ENCODE measurements at places on chromosomes 16 and 17. TPM values are rescaled to one million over a fixed set of nuclear protein-coding genes. Genes with fewer than 3 reads are reported as not detected.

Gene PPM1E
- not detected for polyA plus RNA-seq

- peak; percentile 42 for DNase-seq
These were observed 24.4 kb downstream of the NAA60 start for GRCh38 chr16:3467921-3468320.

DNA sequence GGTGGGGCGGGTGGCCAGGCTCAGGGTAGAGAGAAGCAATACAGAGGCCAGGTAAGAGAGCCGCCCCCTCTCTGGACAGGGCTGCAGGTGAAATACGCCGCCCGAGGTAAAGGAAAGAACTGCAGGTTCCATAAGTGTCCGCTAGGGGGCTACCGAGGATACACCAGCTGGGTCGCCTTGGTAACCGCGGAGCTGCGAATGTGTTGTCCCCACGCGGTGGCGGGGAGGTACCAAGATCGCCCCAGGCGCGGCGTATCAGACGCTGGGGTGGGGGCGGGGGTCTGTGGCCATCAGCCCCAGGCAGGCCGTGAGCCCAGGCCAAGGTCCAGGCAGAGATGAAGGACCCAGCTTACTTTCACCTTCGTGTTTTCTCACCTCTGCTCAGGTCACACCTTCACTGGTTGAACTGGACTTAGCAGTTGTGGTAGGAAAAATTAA lies 18.4 kb upstream of the ZFP90 start:
- DNase-seq, result peak; percentile 91

GRCh38 chr16:85104821-85105391 lies 7.4 kb downstream of the CIBAR2 start:
- DNase-seq, result peak; percentile 52

DNA sequence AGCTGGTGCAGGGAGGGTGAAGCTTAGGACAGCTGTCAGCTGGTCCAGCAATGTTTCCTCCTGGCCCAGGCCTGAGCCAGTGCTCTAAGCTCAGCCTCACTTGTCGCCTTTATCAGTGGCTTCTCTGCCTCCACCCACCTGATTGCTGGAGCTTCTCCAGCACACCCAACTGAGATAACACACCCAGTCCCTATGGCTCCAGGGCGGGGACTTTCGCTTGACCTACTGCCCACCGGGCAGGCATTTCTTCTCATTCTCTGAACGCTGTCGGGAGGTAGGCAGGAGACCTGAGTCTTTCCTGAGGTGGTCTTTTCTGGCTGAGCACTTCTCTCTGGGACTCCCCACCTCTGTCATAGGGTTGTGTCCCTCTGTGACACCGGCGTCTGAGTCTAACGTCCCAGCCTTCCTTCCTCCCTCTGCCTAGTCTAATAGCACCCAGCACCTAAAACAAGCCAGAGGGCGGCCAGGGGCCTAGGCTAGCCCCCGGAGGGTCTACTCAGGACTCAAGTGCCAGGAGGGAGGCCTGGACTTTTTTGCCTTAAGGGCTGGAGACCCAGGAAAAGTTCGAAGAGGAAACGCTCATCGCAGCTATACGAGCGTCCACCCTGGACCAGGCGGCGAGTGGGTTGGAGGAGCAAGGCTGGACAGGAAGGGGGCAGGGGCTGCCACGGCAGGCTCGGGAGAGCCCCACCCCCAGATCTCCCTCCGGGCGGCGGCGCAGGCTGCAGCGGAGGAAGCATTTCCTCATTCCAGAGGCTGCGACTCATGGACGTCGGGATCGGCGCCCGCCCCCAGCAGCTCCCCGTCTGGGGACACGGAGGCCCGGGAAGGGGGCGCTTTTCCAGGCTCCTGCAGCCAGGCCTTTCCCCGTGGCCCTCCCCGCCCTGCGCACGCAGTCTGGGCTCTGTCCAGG lies 756 bp downstream of the TAX1BP3 start:
- DNase-seq, result peak; percentile 52

- no peak for DNase-seq
These were observed 14.7 kb downstream of the PMM2 start for GRCh38 chr16:8812162-8812843.

DNA sequence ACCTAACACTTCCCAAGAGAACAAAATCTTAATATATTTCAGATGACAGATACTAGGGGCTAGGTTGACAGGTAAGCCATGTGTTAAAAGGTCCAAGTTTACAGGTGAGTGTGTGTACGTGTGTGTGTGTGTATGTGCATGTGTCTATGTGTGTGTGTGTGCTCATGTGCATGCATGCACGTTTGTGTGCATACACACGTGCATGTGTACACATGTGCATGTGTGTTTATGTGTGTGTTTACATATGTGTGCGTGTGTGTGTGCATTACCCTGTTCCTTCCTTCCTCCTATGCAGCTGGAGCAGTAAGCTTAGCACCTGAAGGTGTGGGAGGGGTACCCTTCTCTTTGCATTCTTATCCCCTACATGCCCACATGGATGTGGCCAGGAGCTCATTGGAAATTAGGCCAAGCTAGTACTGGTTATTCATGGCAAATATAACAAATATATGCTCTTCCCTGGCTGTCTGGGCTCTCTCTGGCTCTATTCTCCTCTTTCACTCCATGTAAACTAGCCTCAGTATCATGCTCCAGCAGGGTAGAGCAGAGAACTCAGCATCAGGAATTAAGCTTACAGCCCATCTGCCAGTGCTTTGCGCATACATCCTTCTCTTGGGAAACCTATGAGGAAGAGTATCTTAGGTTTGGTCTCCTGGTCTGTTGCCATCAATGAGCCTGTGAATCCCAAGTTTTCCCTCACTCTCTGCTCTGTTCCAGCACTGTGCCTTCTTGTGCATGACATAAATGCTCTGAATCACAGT lies 258.0 kb upstream of the MYOCD start:
- DNase-seq, result no peak

- DNase-seq, result peak; percentile 36
These were observed 31.0 kb downstream of the MBTPS1 start for GRCh38 chr16:84085773-84086172.

GRCh38 chr17:83014940-83015910 lies 64.2 kb upstream of the METRNL start:
- DNase-seq, result no peak

- DNase-seq, result no peak
These were observed 11.5 kb downstream of the SLC35B1 start for GRCh38 chr17:49696233-49696761.

- no peak for DNase-seq
These were observed 18.5 kb upstream of the N4BP1 start for GRCh38 chr16:48628359-48628985.

Gene AOC3
- not detected for polyA plus RNA-seq

Gene CACNA1G
- not detected for polyA plus RNA-seq

Gene CCDC78
- 0.96 TPM for polyA plus RNA-seq

Data from CD14-positive monocyte (primary cell).